ENCODE measurements at places on chromosomes 5 and 9. TPM values are rescaled to one million over a fixed set of nuclear protein-coding genes. Genes with fewer than 3 reads are reported as not detected.

LMX1B gene
- total RNA-seq, result not detected

TMEM215 gene
- total RNA-seq, result not detected

PPP3R2 gene
- total RNA-seq, result not detected

BRINP1 gene
- total RNA-seq, result 0.48 TPM

TRIP13 gene
- 6.1 TPM for total RNA-seq

STK32A gene
- 0.24 TPM for total RNA-seq

MLANA gene
- total RNA-seq, result not detected

SHISAL2B gene
- not detected for total RNA-seq

CCNI2 gene
- total RNA-seq, result under 0.01 TPM

RGP1 gene
- 14.9 TPM for total RNA-seq

OSMR gene
- total RNA-seq, result 43.8 TPM

MEIKIN gene
- not detected for total RNA-seq

SUSD1 gene
- 18.2 TPM for total RNA-seq

SEMA5A gene
- total RNA-seq, result 21.3 TPM

PTGES gene
- total RNA-seq, result 47.7 TPM

WNT8A gene
- not detected for total RNA-seq

FRRS1L gene
- total RNA-seq, result 0.13 TPM

G3BP1 gene
- 118 TPM for total RNA-seq

MOB3B gene
- 3.8 TPM for total RNA-seq

HSD17B4 gene
- total RNA-seq, result 121 TPM

GLRA1 gene
- total RNA-seq, result not detected

DRD1 gene
- total RNA-seq, result not detected

EPB41L4B gene
- 1.7 TPM for total RNA-seq

ELP1 gene
- total RNA-seq, result 20.3 TPM

GDF9 gene
- not detected for total RNA-seq

PCDHGB7 gene
- 23.6 TPM for total RNA-seq

CXCL14 gene
- not detected for total RNA-seq

GRIN1 gene
- total RNA-seq, result not detected

CNTLN gene
- total RNA-seq, result 6.3 TPM

SLC25A2 gene
- not detected for total RNA-seq

IFNA21 gene
- total RNA-seq, result not detected

EIF4EBP3 gene
- 2.1 TPM for total RNA-seq

CTNND2 gene
- not detected for total RNA-seq

TNFSF15 gene
- total RNA-seq, result 0.08 TPM

ZSWIM6 gene
- total RNA-seq, result 8.5 TPM

PCDHA6 gene
- total RNA-seq, result not detected

PCDHGC5 gene
- total RNA-seq, result 1.1 TPM

NFIL3 gene
- 20.8 TPM for total RNA-seq
